Activated naive CD8-positive, alpha-beta T cell treated with anti-CD3 and anti-CD28 coated beads for 36 hours (primary cell): ENCODE measurements at places on chromosomes 3 and 15. TPM values are rescaled to one million over a fixed set of nuclear protein-coding genes. Genes with fewer than 3 reads are reported as not detected.

TNFAIP8L3 gene
- total RNA-seq, result 0.60 TPM

TERC gene
- 16.0 TPM for total RNA-seq

ARIH1 gene
- total RNA-seq, result 160 TPM

EXD1 gene
- total RNA-seq, result not detected

MYNN gene
- total RNA-seq, result 17.3 TPM

P3H2 gene
- total RNA-seq, result not detected

STAC gene
- not detected for total RNA-seq

ADGRG7 gene
- not detected for total RNA-seq

ERC2 gene
- not detected for total RNA-seq
